ENCODE measurements at places on chromosomes 5 and 9. TPM values are rescaled to one million over a fixed set of nuclear protein-coding genes. Genes with fewer than 3 reads are reported as not detected.

Gene IPPK
- polyA plus RNA-seq: 7.6 TPM

Gene PCDHGA9
- polyA plus RNA-seq: 3.5 TPM

Gene TTF1
- polyA plus RNA-seq: 10.8 TPM

Gene PCDHGB1
- polyA plus RNA-seq: 0.82 TPM

Gene PCDHB16
- polyA plus RNA-seq: 2.9 TPM

Gene EFNA5
- polyA plus RNA-seq: 4.7 TPM

Gene ENG
- 64.0 TPM for polyA plus RNA-seq

Gene ZNF366
- 2.1 TPM for polyA plus RNA-seq

- DNase-seq: no peak
Measured at GRCh38 chr5:36717131-36717695, 110.8 kb downstream of the SLC1A3 start.

DNA sequence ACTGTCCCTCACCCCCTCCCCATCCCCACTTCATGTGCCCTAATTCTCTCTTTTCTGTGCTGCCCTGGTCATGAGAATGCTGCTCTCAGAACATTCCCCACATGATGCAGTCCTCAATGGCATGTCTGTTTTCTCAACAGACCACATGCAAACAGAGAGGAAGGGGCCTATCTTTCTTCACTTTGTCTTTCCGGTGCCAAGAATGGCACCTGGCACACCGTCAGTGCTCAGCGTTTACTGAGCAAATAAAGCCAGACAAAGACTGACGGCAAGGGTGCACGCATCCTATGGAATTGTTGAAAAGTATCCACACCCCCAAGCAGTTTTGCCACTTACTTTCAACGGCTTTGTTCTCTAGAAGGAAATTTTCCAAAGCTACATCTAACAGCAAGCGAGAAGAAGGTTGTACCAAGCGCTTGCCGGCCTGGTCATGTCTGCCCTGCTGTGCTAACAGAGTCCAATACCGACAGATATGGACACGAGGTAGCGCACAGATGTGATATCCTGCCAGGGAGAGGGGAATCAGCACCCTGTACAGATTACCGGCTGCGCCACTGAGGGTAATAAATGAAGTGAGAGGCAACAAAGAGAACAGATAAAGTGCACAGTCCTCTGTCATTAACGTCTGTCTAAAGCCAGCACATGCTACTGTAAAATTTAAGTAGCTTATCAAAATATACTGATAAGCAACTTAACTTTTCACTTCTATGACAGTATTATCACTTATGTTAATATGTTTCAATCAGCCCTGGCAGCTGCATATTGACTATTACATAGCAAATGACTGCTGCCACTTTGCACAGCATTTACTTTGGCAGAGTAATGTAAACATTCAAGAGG, 251.7 kb downstream of the DENND1A start:
- no peak for DNase-seq

DNA sequence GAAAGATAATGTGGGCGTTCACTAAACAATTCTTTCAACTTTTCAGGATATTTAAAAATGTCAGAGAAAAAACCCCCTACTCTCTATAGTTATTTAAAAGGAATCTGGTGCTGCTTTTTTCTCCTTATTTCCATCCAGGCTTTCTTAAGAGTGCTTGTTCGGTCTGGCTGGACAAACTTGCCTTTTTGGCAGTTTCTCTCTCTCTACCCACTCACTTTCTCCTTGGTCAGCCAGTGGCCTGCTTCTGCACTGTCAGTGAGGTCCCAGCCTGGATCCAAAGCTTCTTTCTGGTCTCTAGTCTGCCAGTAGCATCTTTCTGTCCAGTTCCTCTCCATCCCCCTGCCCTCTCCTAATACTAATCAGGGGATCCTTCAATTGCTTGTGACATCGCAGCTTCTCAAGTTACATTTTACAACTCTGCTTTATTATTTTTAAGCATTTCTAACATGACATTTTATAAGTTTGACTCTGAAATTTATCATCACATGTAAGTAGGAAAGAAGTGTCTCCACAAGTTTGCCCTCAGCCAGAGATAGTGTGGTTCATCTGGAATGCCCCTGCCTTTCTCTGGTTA, 50.4 kb downstream of the PIK3R1 start:
- no peak for DNase-seq

GRCh38 chr9:93196096-93197055, 12.4 kb downstream of the WNK2 start:
- no peak for DNase-seq

DNA sequence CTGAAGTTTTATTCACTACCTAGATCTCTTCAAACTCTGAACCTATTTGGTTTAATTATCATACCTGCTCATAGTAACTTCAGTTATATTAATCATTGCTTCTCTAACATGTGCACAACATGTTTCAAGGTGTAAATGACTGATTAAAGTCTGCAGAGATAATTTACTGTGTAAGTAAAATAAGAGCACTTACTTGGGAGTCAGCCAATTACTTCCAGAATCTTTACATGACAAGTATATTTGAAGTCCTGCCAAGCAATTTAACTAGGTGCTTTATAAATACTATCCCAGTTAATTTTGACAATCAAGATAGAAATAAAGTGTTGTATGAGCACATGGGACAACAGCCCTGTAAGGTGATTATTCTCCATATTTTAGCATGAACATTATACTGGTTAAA, 109.9 kb downstream of the RFX3 start:
- DNase-seq: no peak

- DNase-seq: no peak
Measured at GRCh38 chr5:146745931-146746577, 132.5 kb downstream of the PPP2R2B start.

GRCh38 chr5:167642779-167643517, 648.5 kb upstream of the WWC1 start:
- no peak for DNase-seq

DNA sequence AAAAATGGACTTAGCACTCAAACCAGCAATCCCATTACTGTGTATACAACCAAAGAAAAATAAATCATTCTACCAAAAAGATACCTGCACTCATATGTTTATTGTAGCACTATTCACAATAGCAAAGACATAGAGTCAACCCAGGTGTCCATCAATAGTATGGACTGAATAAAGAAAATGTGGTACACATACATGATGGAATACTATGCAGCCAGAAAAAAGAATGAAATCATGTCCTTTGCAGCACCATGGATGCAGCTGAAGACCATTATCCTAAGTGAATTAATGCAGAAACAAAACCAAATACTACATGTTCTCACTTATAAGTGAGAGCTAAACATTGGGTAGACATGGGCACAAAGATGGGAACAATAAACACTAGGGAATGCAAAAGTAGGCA, 236.8 kb upstream of the POU5F2 start:
- DNase-seq: no peak

DNA sequence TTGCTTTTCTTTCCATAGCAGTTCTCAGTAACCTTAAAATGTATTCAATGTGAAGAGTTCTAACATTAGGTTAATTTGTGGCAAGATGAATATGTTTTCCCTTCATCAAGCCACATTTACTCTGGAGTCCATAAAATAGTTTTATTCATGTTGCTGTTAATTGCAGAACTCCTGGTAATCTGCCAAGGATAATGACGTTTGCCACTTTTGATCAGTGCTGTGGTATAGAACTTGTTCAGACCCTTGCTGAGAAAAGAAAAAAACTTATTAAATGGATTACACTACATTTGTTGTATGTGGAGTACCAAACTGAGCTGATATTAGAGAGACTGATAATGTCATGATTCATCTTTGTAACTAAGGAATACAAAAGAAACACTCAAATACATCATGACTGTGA, 212.4 kb upstream of the DMAC1 start:
- peak; percentile 10 for DNase-seq

- DNase-seq: no peak
Measured at GRCh38 chr9:93477397-93477796, 24.0 kb upstream of the FAM120AOS start.

- no peak for DNase-seq
Measured at GRCh38 chr9:104177676-104178075, 83.6 kb downstream of the SMC2 start.

- DNase-seq: no peak
Measured at GRCh38 chr9:135326141-135326540, 153.4 kb upstream of the PPP1R26 start.

GRCh38 chr9:25913806-25914205, 235.6 kb upstream of the TUSC1 start:
- DNase-seq: no peak

DNA sequence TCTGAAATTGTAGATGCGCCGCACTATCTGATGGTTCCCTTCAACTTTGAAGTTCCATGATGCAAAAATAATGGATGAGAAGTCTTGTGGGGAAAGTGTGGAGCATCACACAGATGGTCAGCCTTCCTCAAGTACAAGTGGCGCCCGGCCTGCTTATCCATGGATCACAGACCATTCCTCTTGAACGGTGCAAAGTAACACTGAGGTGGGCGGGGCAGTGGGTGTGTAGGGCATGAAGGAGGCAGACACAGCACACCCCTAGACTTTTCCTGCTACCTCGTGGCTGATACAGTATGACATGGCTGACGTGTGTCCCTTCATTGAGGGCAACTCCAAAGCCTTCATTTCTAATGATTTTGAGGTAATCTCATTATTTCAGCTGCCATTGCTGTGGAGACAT, 2.5 kb upstream of the GNG10 start:
- DNase-seq: no peak

DNA sequence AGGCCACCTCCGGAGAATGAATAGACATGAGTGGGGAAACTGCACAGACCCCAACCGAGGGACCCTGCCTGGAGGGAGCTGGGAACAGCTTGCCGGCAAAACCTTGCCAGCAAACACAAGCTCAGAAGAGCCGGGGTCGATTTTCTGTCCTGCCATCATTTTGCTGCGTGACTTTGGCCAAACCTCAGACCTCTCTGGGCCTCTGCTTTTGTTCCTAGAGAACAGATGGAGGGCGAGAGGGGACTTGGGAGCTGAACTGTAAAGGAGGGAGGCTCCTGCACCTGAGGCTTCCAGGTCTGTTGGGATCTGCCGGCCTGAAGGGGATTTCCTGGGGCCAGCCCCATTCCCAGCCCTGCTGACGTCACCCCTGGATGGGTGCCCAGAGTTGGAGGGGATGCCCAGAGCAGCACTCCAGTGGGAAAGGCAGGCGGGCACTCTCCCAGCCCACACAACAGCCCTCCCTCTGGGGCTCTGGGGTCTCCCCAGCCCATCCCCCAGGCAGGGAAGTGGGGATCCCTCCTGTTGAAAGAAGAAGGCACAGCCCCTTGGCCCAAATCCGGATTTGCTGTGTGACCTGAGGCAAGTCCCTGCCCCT, 40.4 kb upstream of the SYNPO start:
- peak; percentile 84 for DNase-seq

- peak; percentile 91 for DNase-seq
Measured at GRCh38 chr5:125696762-125697161, 726.4 kb upstream of the GRAMD2B start.

GRCh38 chr9:79592726-79593493, 21.1 kb downstream of the TLE4 start:
- DNase-seq: no peak

- DNase-seq: no peak
Measured at GRCh38 chr9:76490249-76490990, 31.4 kb downstream of the GCNT1 start.

Measured in muscle of back (tissue), 13 donors.